ENCODE measurements at places on chromosomes 3 and 15. TPM values are rescaled to one million over a fixed set of nuclear protein-coding genes. Genes with fewer than 3 reads are reported as not detected.

Gene ELP6
- total RNA-seq = 33.6 TPM

Gene ASB14
- total RNA-seq = not detected

Gene CHRNA7
- 1.4 TPM for total RNA-seq

Gene ZNF639
- 51.9 TPM for total RNA-seq

Gene WNT5A
- 3.0 TPM for total RNA-seq

Gene IGDCC3
- total RNA-seq = 0.33 TPM

Gene RFX7
- 7.8 TPM for total RNA-seq

Gene HES1
- total RNA-seq = 64.3 TPM

Gene GXYLT2
- 1.1 TPM for total RNA-seq

Gene NPHP3
- 33.3 TPM for total RNA-seq

Gene SAMD7
- not detected for total RNA-seq

Gene GADL1
- total RNA-seq = 0.48 TPM

Gene SCAMP5
- 10.8 TPM for total RNA-seq

Gene GHSR
- total RNA-seq = not detected

Gene DNAH12
- under 0.01 TPM for total RNA-seq

Gene CKMT1B
- total RNA-seq = not detected

Gene TRPM7
- total RNA-seq = 33.3 TPM

Gene GRK7
- total RNA-seq = not detected

Gene TAGLN3
- total RNA-seq = not detected

Gene EFCAB12
- total RNA-seq = under 0.01 TPM

Gene STRIT1
- total RNA-seq = not detected

Gene GP9
- not detected for total RNA-seq

Gene MBNL1
- 609 TPM for total RNA-seq

Gene TRIM42
- not detected for total RNA-seq

Gene A4GNT
- not detected for total RNA-seq

Gene TGM5
- not detected for total RNA-seq

Gene ARPP21
- under 0.01 TPM for total RNA-seq
